ENCODE measurements at places on chromosomes 1 and 21. TPM values are rescaled to one million over a fixed set of nuclear protein-coding genes. Genes with fewer than 3 reads are reported as not detected.

The TRNP1 gene
- polyA plus RNA-seq = 14.0 TPM

The C4BPB gene
- not detected for polyA plus RNA-seq

The FAM167B gene
- polyA plus RNA-seq = not detected

The KAZN gene
- 23.4 TPM for polyA plus RNA-seq

The CHI3L2 gene
- polyA plus RNA-seq = not detected

The AMY1A gene
- polyA plus RNA-seq = not detected

The FAM78B gene
- 16.1 TPM for polyA plus RNA-seq

The FMN2 gene
- 57.5 TPM for polyA plus RNA-seq

The SHISA4 gene
- 0.59 TPM for polyA plus RNA-seq

The BCAR3 gene
- polyA plus RNA-seq = 1.6 TPM

The KCNE1 gene
- not detected for polyA plus RNA-seq

The LCE3D gene
- polyA plus RNA-seq = not detected

All from Purkinje cell (primary cell).